ENCODE measurements at places on chromosomes 2 and 18.

GRCh38 chr2:119809339-119810048, 49.8 kb downstream of the PTPN4 start:
- no peak for DNase-seq

GRCh38 chr2:7792031-7792651, 874.9 kb downstream of the RNF144A start:
- DNase-seq: no peak

GRCh38 chr2:27025281-27025800, 7.4 kb upstream of the TMEM214 start:
- no peak for DNase-seq

DNA sequence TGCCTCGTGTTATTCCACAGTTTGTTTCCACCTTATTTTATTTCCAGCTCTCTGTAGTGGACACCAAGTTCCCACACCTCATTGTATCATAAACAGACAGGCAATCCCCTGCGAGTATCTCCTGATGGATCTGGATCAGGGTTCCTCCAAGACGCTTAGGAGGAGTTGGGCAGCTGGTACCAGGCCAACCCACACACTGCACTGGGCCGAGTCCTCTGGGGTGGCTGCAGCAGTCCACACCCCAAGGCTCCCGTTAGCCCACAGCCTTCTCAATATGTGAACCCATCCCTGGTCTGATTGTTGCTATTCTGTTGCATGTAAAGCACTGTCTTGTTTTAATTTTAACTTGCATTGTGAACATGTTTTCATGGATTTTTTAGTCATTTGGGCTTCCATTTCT, 178.8 kb upstream of the RAB6C start:
- no peak for DNase-seq

- DNase-seq: no peak
Measured at GRCh38 chr2:192026825-192027120, 168.0 kb downstream of the TMEFF2 start.

- no peak for DNase-seq
Measured at GRCh38 chr2:28438532-28439063, 45.9 kb downstream of the FOSL2 start.

DNA sequence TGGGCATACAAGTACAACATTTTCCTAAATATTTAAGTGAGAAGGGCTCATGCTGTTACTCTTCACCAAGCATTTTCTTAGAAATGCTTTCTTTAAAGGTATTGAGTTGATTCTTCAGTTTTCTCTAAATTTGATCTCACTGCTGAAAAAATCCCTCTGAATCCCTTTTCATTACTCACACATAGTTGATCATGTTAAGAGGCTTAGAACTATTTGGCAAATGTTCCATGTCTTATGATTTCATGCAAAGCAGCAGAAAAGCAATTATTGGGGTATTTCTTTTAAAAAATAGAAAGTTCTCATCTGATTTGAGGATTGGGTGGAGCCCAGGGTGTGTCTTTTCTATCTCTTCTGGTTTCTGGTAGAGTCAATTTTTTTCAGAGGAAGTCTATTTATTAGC, 1079.8 kb upstream of the ZEB2 start:
- DNase-seq: no peak

GRCh38 chr2:33660416-33661123, 61.5 kb upstream of the FAM98A start:
- DNase-seq: no peak

GRCh38 chr18:8326763-8327394, 282.4 kb upstream of the RAB12 start:
- DNase-seq: no peak

DNA sequence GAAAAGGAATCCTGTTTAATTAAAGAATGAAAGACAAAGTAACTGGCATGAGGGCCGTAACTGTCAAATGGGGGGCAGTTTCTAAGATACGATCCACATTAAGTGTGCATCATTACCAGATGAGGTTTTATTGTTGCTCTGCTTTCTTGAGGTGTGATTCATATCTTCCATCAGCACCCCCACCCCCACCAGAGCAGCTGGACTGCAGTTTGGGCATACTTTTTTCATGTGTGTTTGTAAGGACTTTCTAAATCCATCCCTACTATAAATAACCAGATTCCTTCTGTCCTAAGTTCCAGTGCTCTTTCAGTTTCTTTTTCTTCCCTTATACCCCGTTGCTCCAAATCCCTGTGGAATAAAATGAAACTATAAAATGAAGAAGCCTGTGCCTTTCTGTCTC, 142.1 kb downstream of the CDCA7 start:
- DNase-seq: no peak

DNA sequence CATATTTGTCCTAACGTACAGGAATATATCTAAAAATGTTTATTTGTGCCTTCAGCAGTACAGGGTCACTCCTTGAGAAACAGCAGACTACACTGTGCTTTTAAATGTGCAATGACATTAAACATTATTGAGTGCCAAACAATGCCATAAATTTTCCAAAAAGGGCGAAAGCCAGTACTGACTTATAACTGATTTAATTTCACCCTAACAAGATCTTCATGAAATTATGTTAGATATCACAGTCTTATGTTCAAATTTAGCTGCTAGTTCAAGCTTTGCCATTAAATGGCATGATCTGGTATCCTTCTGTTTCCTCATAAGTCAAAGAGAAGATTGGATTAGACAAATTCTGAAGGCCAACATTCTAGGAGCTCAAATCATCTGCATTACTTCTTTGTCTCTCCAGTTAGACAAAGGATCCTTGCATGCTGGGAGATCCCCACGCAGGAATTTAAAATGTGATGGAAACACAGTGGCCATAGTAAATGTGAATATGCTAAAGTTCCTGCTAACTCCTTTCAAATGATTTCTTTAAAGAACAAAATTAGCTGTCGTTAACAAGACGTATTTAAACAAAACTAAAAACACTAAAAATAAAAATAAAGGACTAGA, 129.3 kb upstream of the STON1 start:
- no peak for DNase-seq

DNA sequence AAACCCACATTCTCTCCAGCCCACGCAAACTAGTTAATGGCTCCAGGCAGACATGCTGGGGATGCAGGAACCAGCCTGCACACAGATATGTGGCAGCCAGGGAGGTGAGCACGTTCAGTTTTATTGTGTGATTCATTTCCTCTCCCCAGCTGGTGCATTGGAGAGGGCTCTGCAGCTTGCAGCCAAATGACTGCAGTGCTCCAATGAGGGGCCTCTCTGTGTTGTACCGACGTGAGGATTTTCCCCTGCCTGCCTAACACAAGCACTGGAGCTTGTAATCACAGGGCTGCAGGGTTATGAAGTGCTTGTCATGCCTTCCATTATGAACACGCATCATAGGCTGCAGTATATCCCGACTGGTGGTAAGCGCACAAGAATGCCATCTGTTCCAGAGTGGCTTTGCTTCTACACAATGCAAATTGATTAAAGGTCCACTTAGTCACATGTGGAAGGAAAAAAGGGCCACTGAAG, 92.3 kb upstream of the THUMPD2 start:
- no peak for DNase-seq

- no peak for DNase-seq
Measured at GRCh38 chr18:76953583-76954233, 131.4 kb downstream of the ZNF236 start.

GRCh38 chr2:113227698-113228097, 51.0 kb downstream of the PAX8 start:
- no peak for DNase-seq

DNA sequence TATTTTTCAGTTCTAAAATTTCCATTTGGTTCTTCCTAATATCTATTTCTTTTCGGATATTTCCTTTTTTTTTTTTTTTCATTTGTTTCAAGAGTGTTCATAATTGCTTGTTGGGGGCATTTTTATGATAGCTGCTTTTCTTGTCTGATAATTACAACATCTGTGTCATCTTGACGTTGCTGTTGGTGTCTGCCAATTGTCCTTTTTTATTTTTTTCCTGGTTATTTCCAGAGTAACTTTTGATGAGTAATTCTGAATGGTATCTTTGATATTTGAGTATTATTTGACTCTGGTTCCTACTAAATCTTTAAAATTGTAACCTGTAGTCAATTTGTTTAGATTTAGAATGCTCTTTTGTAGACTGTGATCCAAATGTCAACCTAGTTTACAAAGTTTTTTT, 51.3 kb upstream of the CHRNA1 start:
- DNase-seq: no peak

GRCh38 chr18:58355243-58355642, 273.6 kb downstream of the ALPK2 start:
- DNase-seq: no peak

DNA sequence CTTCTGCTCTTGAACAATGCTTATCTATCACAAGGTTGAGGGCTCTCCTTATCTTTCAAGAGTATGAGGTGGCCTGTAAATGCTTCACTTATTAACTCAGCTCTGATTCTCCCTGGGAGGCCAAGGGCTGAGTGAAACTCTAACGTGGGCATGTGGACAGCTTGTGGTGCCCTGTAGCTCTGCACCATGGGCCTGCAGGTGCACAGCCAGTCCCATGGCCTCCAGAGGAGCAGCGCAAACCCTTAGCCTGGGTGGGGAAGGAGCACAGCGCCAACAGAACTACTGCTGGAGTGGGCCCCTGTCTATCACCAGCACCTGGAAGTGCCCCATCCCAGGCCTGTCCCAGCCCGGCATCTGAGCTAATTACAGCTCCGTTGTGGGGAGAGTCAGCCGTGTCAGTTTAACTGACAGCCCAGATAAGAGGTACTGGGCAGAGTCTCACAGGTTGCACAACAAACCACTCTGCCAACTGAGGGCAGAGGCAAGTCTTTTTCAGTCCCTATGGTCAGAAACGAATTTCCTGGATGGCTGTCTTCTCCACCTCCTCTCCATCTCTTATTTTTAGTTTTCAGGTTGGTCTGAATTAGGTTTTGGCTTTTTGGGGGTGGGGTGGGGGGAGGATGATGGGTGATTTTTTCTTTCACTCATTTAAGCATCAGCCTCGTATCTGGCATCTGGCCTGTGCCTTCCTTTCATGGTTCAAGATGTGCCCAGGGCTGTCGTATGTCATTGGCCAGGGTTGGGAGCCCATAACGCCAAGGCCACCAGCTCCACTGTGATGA, 219.5 kb downstream of the BCL2 start:
- DNase-seq: no peak

DNA sequence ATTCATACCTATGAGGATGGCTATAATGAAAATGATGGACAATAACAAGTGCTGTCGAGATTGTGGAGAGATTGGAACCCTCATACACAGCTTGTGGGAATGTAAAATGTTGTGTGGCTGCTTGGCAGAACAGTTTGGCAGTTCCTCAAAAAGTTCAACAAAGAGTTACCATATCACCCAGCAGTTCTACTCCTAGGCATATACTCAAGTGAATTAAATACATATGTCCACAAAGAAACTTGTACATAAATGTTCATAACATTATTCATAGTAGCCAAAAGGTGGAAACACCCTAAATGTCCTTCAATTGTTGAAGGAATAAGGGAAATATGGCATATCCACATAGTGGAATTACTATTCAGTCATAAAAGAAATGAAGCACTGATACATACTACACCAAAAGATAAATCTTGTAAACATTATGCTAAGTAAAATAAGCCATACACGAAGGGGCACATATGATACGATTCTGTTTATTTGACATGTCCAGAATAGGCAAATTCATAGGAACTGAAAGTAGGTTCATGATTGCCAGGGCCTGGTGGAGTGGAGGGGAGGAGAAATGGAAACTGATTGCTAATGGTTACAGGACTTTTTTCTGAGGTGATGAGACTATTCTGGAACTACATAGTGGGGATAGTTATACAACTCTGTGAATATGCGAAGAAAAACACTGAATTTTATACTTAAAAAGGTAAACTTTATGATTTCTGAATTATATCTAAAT, 92.1 kb downstream of the ADAM23 start:
- DNase-seq: no peak

GRCh38 chr2:218745160-218745558, 34.5 kb downstream of the TTLL4 start:
- no peak for DNase-seq

GRCh38 chr2:28506112-28506910, 10.5 kb downstream of the PLB1 start:
- no peak for DNase-seq

DNA sequence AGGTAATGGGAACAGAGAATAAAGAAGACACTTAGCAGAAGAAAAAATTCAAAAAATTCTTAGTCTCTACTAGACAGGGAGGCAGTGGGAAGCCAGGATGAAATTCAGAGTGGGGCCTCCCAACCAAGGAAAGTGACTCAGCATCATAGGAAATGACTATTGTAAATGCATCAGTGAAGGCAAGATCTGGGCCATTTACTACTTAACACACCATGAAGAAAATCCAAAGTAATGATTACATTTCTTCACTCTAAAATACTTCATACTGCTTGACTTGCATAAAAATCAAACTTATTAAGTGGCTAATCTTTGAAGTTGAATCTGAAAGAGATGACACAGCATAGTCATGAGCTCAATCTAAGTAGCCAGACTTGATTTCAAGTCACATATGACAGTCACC, 405.8 kb upstream of the SLC39A10 start:
- no peak for DNase-seq

DNA sequence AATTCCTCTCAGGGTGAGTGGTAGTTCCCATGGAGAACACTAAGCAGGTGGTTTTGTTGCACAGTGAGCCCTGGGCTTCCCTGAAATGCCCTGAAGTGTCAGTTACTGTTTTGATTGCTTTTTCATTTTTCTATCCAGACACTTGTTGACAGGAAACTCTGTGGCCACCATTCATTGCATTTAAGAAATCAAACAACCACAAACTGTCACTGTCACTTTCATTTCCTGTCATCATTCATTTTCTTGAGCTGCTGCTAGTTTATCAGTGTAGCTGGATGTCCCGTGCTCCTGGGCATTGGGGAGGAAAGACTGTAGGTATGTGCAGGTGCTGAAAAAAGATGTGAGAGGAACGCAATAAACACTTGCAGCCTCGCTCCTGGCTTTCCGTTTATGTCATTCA, 891.6 kb upstream of the ZEB2 start:
- no peak for DNase-seq

DNA sequence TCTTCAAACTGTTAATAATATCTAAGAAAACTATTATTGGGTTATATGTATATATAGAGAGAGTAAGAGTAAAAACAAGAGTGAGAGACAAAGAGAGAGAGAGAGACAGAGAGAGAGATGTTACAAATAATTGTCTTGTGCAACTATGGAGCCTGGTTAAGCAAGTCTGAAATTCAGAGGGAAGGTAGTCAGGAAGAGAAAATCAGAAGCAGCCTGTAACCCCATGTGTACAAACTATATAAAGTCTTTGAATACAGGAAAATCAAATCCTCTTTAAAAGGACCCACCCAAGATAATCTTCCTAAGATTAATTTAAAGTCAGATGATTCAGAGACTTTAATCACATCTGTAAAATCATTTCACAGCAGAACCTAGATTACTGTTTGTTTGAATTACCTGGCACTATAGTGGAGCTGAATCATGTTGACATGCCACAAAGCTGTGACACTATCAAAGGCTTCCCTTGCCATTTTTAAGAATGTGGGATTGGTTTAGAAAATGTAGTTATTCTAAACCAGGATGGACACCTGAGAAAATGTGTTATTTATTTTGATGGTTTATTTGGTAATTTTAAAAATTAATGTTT, 301.7 kb upstream of the FSIP2 start:
- DNase-seq: no peak

- no peak for DNase-seq
Measured at GRCh38 chr2:236367506-236368289, 103.5 kb upstream of the ASB18 start.

GRCh38 chr18:45340884-45341283, 274.4 kb upstream of the SLC14A2 start:
- DNase-seq: no peak
